ENCODE measurements at places on chromosomes 7 and 10.

DNA sequence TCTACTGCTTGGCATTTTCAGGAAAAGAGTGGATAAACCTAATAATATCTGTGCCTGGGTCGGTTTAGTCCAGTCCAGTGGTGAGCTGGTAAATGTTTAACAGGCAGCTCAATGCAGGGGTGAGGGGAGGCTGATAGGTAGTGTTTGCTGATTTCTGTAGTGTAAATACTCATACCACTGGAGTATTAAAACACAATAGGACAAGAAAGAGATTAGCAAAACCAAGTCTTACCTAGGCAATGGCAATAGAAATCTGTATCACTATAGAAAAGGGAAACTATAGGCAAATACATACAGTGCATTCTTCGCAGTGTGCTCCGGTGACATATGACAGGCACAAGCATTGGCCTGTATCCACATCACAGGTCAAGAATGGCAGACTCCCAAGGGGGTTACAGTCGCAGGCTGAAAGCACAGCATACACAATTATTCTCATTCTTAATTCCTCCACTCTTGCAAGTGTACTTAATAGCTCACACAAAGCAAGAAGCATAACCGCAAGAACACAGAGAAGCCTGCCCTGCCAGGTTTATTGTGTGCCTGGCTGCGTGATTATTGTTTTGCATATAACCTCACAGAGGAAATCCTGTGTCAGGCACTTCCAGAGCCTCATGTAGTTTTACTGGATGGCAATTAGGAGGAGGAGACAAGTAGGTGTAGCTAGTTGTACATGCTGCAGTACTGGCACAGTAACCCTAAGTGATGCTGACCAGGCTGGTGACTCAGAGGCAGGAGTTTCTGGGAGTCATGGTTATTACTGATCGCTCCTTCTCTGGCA is 35.0 kb downstream of the LAMB4 start:
- ATAC-seq: peak; percentile 98

- ATAC-seq: no peak
Measured at GRCh38 chr7:96040250-96040772, 268.0 kb downstream of the DYNC1I1 start.

DNA sequence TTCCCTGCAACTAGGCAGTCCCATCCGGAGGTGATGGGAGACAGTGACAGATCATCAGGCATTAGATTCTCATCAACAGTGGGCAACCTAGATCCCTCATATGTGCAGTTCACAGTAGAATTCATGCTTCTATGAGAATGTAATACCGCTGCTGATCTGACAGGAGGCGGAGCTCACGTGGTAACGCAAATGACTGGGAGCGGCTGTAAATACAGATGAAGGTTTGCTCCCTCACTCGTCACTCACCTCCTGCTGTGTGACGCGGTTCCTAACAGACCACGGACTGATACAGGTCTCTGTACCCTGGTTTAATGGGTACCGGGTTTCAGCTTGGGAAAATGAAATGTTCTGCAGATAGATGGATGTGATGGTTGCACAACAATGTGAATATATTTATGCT is 47.8 kb upstream of the PIK3AP1 start:
- ATAC-seq: no peak

GRCh38 chr7:131008840-131009711 is 275.1 kb upstream of the KLF14 start:
- no peak for ATAC-seq

GRCh38 chr10:70234668-70235447 is 1.6 kb upstream of the PPA1 start:
- ATAC-seq: no peak

- ATAC-seq: no peak
Measured at GRCh38 chr7:69177941-69178494, 420.3 kb upstream of the AUTS2 start.

- ATAC-seq: no peak
Measured at GRCh38 chr7:51229106-51229537, 87.5 kb downstream of the COBL start.

GRCh38 chr7:111657018-111657417 is 94.7 kb upstream of the IMMP2L start:
- no peak for ATAC-seq

- ATAC-seq: no peak
Measured at GRCh38 chr7:137471128-137471527, 127.6 kb upstream of the PTN start.

DNA sequence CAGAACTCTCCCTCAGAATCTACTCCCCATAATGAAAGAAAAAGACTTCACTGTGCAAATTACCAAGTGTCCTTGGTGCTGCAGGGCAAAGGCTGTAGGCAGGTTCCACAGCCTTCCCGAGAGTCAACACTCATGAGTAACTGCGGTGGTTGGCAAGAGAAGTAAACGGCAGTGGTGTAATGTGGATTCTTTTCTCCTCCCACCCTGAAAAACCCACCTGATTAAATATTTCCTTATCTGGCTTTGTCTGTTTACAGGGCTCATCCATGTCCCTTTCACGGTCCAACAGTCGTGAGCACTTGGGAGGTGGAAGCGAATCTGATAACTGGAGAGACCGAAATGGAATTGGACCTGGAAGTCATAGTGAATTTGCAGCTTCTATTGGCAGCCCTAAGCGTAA is 300.9 kb downstream of the BICC1 start:
- ATAC-seq: no peak

DNA sequence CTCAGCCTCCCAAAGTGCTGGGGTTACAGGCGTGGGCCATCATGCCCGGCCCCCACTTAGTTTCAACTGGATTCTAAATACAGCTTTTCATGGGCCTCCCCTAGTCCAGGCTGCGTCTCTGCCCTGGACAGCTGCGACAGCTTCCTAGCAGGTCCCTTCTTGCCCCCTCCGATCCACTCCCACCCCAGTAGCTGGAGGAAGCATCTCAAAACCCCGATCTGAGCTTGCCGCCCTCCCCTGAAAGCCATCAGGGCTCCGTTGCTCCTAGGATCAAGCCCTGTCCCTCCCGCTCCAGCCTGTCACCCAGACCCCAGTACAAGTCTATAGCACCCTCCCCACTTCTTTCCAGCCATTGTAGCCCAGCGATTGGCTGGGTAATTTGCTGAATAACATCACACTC is 64.5 kb downstream of the VWA2 start:
- ATAC-seq: no peak

GRCh38 chr7:15764010-15764409 is 77.5 kb upstream of the MEOX2 start:
- ATAC-seq: no peak

- ATAC-seq: no peak
Measured at GRCh38 chr10:77981281-77981680, 48.0 kb downstream of the POLR3A start.

Data from motor neuron (in vitro differentiated cells).